ENCODE measurements at places on chromosomes 2 and 18.
A peak's percentile ranks its signal among the peaks of the same experiment; 100 is the strongest.

- no peak for DNase-seq
Measured at GRCh38 chr2:177038787-177039484, 173.7 kb upstream of the HNRNPA3 start.

DNA sequence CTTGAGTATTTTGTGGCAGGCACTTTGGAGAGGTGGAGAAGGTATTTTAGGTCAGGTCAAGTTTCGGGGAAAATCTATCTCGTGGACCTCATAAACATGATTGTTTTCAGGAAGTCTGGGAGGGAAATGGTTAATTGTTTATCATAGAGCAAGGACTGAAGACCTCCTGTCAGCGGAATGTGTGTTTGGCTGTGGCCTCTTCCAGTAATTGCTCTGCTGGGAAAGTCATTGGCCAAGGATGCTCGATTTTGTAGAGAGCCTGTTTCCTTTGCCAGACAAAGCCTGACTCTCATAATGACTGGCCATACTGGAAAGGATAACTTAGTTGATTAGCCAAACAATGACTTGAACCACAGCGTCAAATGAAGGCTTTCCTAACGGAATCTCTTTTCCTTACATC, 30.0 kb downstream of the IL1R2 start:
- DNase-seq, result peak; percentile 48

- DNase-seq, result no peak
Measured at GRCh38 chr18:9991011-9992000, 77.5 kb downstream of the VAPA start.

- no peak for DNase-seq
Measured at GRCh38 chr18:11719621-11720020, 30.6 kb downstream of the GNAL start.

- DNase-seq, result no peak
Measured at GRCh38 chr2:180063494-180064092, 56.5 kb upstream of the CWC22 start.

DNA sequence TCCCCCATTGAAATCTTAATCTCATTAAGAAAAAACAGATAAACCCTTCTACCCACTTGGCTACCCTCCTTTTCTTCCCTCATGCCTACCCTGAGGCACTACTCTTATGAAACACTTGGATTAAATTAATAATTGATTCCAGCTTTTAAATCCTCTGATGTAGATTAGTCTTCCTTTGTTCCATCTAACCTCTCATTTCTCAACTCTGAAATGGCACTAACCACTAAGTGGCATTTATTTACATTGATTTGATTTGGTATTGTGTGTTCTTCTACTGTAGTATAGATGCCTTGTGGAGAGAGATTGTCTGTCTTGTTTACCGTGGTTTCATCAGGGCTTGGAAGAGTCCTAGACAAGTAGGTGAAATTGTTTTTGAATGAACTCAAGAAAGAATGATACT, 26.7 kb downstream of the ITGA4 start:
- no peak for DNase-seq

DNA sequence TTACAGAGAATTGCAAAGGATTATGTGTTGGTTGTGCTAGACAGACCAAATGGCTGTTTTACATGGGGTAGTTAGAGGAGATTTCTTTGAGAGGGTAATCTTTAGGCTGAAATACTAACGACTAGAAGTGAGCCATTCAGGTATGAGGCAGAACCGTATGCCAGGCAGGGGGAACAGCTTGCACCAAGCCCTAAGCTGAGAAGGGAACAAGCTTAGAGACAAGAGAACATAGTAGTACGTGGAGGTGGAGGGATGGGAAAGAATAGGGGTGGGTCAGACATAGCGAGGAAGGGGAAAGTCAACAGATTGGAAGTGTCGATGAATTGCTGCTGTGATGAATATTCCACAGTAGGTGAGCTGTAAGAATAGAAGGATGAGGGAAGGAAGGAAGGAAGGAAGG, 20.0 kb upstream of the CRIM1 start:
- no peak for DNase-seq

DNA sequence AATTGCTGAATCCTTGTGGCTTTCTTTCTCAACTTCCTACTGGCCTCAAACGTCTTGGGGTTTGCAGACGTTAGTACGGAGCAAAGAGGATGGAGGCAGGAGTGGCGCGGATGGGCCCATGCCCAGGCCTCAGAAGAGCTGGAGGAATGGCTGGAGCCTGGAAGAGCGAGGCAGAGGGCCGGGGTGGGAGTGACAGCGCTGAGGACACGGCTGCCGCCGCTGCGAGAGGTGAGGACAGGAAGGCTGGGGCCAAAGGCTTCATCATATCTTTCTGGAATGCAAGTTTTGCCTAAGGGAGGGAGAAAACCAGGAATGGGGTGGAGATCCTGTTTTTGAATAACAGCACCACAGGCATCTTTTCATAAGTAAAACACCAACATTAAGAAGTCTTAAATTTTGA, 178.5 kb upstream of the SESTD1 start:
- no peak for DNase-seq

DNA sequence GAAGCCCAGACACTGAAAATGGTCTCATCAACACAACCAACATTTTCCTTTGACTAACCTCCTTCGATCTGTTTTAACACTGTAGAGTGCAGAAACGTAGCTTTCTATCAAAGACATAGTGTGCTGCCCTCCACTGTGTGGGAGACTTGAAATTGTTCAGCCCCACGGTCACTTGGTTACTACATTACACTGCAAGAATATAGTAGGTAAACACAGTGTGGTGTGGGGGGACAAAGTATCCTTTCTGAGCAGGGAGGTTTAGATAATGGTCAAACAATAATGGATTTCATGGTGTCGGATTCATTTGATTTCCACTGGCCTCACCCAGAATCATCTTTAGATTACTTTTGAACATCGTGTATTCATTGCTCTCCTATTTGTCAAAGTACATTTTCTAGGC, 181.0 kb downstream of the ERBB4 start:
- DNase-seq, result no peak

DNA sequence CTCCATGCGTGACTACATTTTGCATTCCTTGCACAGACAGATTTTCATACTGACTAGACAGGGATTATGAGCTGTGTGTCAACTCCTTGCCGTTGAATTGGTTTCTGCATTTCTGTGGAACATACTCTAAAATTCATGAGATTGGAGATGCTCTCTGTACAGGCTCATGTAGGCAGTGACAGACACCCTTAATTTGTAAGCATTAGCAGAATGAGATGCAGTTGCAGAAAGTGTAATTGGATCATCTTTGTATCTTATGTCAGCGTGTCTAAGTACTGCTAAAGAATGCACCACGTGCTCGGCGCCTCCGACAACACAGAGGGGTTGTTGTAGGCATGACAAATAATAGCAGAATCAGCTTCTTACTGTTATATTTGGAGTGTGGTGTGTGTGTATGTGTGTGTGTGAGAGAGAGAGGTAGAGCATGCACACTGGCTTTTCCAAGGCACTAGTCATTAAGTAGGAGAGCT, 212.4 kb downstream of the CMPK2 start:
- DNase-seq, result no peak

GRCh38 chr2:199462956-199463692, 5.4 kb upstream of the SATB2 start:
- DNase-seq, result peak; percentile 30

GRCh38 chr2:47907039-47907781, 912 bp upstream of the FBXO11 start:
- no peak for DNase-seq

GRCh38 chr2:176508984-176509740, 239.9 kb downstream of the MTX2 start:
- no peak for DNase-seq

DNA sequence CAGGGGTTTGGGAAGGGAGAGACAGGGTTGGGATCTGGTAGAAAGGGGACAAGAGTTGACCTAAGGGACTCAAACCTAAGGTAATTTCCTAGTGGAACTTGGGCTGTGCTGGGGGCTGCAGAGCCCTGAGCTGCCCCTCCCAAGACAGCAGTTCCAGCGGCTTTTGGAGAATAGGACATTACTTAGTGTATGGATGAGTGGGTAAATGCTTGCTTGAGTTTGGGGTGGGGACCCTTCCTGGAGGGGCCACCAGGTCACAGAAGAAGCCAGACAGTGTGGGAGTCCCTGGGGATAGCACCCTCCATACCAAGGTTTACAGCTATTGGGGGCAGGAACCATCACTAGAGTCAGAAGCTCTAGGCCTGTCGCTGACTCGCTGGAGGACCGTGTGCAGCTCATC, 111.5 kb downstream of the CAPN13 start:
- no peak for DNase-seq

GRCh38 chr2:44671916-44672315, 269.6 kb upstream of the SIX3 start:
- no peak for DNase-seq

DNA sequence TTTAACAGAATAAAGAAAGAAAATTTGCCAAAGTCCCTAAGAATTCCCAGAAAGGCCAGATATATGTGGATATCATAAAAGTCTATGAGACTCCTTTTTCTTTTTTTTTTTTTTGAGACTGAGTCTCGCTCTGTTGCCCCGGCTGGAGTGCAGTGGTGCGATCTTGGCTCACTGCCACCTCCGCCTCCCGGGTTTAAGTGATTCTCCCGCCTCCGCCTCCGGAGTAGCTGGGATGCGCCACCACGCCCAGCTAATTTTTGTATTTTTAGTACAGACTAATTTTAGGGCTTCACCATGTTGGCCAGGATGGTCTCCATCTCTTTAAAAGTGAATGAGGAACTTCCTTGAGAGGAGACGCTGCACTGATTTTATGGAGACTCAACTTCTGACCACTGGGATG, 335.2 kb downstream of the FBXO15 start:
- no peak for DNase-seq

GRCh38 chr18:74905247-74905646, 303.7 kb downstream of the PTGR3 start:
- DNase-seq, result no peak

- no peak for DNase-seq
Measured at GRCh38 chr2:28656937-28657615, 94.6 kb upstream of the PPP1CB start.

DNA sequence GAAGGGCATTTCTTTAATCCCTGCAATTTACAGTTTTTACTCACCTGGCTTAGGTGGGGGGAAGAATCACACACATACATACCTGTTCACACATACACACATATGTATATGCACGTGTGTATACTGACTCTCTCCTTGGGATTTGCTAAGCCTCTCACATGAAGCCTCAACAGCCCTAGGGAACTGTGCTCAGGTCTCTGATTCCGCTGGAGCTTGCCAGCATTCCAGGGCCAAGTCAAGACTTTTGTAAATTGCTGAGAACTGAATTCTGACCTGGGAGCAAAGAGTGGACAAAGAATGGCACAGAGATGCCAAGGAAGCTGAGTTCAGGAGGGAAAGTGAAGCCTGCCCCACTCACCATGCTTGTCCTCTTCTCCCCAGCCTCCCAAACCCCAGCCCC, 177.3 kb downstream of the TMEM247 start:
- no peak for DNase-seq

GRCh38 chr2:110770959-110771431, 38.6 kb downstream of the ACOXL start:
- no peak for DNase-seq

DNA sequence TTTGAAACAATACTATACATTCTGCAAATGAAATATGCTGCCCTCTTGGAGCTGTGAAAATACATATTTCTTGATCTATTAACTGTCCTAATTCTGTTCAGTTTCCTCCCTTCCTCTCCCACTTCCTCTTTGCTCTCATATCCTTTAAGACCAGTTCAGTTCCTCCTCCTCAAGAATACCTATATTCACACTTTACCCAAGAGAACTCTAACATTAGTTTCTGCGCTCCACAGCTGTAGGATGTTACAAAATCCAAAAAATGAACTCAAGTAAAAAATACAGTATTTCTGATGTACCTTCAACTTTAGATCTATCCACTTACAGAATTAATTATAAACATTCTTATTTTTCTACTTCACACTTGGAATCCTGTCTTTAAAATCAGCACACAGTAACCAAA, 5.4 kb downstream of the ITSN2 start:
- no peak for DNase-seq

DNA sequence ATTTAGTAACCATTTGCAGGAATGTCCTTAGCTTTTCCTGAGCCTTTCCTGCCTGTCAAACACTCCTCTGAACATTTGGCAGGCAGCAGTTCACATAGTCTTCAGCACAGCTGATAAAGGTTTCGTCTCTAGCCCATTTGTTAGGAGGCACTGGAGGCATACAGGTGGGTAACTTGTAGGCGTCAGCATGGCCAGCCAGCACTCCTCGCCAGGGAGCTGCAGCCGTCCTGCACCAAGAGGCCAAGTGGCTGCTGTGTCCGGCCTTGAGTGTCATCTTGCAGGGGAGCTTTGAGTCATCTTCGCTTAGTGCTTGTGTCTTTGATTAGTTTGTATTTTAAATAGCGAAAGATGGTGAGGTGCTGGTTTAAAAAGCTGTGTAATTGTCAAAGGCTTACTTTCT, 120.3 kb upstream of the NFATC1 start:
- DNase-seq, result no peak

- no peak for DNase-seq
Measured at GRCh38 chr2:200486529-200486928, 23.3 kb downstream of the KCTD18 start.

DNA sequence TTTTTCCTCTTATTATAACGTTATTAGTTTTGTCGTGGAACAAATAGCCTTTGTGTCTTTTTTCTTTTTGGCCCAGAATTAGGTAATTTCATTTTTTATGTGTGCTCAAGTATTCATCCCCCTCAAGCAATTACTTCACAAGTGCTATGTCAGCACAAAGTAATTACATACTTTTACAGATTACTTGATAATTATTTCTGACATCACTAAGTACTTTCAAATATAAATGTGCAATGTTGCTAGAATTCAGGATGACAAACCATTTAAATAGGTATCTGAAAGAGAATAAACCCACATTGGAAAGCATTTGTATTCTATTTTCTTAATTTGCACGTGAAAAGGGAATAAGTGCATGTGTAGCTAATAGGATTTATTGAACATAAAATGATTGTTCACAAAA, 238.2 kb downstream of the CDH7 start:
- no peak for DNase-seq

DNA sequence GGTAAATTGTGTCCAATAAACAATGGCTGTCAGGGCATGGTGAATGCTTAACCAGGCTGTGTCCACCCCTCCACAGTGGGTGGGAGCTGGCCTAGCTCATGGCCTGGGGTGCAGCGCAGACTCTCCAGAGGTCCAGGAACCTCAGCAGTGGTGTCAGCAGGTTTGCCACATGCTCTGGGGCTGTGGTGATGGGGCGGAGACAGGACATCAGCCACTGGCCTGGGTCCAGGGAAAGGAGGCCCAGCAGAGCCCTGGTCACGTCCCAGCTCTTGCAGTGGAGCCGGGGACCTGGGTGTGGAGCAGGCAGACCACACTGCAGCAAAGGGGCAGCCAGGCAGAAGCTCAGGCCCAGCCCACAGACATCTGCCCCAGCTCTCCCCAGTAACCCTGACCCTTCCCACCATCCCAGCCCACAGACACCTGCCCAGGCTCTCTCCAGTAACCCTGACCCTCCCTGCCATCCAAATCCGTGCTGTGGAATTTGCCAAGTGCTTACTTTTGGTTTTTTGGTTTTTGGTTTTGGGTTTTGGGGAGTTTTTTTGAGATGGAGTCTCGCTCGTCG, 13.8 kb upstream of the KIF1A start:
- no peak for DNase-seq

- no peak for DNase-seq
Measured at GRCh38 chr2:54878182-54878581, 154.7 kb downstream of the EML6 start.

GRCh38 chr18:41870817-41871216, 84.2 kb upstream of the PIK3C3 start:
- peak; percentile 3 for DNase-seq

- no peak for DNase-seq
Measured at GRCh38 chr18:47484068-47484467, 232.6 kb upstream of the SKOR2 start.

- no peak for DNase-seq
Measured at GRCh38 chr2:70570041-70570661, 16.5 kb upstream of the TGFA start.
